ENCODE measurements at places on chromosomes 2 and 18.

- no peak for DNase-seq
Measured at GRCh38 chr18:31508781-31509180, 10.8 kb downstream of the DSG2 start.

DNA sequence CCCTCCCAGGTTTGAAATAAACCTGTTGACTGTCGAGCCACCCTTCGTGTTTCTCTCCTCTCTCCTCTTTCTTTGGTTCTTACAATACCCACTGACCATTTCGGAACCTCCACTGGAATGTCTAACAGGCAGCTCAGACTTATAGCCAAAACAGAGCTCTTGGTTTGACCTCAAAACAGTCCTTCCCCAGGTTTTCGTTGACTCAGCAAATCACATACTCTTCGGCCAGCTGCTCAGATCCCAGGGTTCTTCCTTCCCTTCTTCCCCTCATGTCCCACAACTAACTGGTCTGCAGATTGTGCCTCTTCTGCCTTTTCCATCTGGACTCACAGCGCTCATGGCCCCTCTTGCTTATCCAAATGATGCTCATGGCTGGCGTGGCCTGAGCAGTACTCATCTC is 4.7 kb downstream of the ARMC9 start:
- no peak for DNase-seq

DNA sequence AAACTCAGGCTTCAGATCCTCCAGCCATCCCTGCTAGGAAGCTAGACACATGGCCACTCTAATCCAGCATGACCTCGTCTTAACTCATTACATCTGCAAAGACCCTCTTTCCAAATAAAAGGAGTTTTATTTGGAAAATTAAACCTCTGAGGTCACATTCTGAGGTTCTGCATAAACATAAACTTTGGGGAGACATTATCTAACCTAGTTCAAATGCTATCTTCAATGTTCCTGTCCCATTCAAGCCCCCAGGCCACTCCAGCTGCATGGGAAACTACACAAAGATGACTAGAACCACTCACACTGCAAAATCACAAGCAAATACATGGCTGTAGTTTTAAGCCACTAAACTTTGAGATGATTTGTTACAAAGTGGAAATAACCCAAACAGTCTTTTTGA is 99.0 kb upstream of the RNF152 start:
- DNase-seq, result no peak

- DNase-seq, result no peak
Measured at GRCh38 chr18:48791636-48792105, 159.1 kb downstream of the SMAD7 start.

GRCh38 chr2:233218836-233219235 is 32.6 kb upstream of the ATG16L1 start:
- DNase-seq, result no peak

GRCh38 chr2:88885679-88886416 is 194.4 kb downstream of the RPIA start:
- no peak for DNase-seq

- DNase-seq, result no peak
Measured at GRCh38 chr2:224892574-224893204, 149.6 kb downstream of the DOCK10 start.

GRCh38 chr2:168552450-168552856 is 96.4 kb downstream of the CERS6 start:
- no peak for DNase-seq

- DNase-seq, result no peak
Measured at GRCh38 chr2:62287282-62287681, 91.4 kb downstream of the B3GNT2 start.

GRCh38 chr2:75208738-75209137 is 9.4 kb upstream of the TACR1 start:
- no peak for DNase-seq

GRCh38 chr2:95389245-95390119 is 13.0 kb upstream of the FAHD2A start:
- DNase-seq, result peak; percentile 64

DNA sequence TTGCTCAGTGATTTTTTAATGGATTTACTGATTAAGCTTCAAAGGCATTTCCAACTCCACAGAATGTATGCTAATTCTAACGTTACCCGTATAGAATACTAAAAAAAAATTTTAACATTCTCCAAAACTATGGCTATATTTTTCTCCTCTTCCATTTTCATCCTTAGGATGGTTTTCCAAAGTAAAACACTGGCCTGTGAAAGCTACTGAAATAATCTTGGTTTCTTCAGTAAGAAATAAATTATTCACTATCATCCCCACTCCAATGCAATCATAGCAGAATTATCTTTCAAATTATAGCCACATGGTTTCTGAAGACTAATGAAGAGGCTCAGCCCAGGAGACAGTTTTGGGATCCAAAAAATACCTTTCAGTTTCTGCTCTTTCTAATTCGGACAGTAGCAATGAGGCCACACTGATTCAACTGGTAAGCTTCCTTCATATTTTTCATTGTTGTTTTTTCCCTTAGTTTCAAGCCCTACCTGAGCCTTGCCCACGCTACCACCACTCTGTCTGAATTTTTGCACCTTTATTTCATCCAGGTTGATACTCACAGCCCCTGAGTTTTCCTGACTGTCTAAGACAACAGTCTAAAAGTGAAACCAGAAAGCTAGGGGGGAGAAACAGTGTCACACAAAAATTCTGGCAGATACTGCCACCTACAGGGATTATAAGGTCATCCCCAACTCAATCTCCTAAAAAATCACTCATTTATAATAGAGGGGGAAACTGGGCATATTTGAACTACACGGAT is 887.9 kb downstream of the NRXN1 start:
- no peak for DNase-seq

DNA sequence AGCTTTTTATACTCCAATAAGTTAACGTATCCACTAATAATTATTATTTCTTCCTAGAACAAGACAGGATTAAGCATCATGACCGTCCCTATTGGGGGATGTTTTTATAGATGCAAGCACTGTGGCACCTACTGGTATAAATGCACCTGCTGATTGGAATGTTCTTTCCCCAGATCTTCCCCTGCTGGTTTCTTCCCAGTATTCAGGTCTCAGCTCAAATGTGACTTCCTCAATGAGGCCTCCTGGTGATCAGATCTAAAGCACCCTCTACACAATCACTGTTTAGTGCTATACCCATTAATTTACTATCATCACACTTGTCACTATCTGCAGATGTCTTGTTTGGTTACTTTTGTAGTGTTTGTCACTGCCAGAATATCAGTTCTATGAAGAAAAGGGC is 3.9 kb upstream of the TYMS start:
- no peak for DNase-seq

DNA sequence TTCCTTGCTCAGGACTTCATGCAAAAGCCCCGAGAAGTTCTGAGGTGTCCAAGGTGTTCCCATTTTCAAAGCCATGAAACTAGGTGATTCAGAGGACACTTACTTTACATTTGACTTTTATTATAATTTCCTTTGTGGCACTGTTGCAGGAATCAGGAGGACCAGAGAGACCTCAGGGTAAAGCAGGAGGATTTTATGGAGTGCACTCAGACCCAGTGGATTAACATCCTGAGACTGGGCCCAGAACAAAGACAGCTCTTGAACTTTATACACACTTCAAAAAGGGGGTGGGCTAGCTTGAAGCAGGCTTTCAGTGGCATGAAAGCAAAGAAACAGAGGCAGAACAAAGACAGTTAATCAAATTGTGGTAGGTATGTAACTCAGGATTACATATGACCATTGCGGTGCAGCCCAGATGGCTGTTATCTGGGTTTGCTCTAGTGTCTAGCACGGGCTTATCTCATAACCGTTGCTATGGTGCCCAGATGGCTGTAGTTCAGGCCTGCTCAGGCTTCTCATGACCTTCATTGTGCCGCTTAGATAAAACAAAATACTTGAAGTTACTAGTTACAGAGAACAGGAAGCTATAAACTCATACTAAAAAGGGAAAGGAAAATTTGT is 39.4 kb downstream of the TMEM182 start:
- DNase-seq, result no peak

DNA sequence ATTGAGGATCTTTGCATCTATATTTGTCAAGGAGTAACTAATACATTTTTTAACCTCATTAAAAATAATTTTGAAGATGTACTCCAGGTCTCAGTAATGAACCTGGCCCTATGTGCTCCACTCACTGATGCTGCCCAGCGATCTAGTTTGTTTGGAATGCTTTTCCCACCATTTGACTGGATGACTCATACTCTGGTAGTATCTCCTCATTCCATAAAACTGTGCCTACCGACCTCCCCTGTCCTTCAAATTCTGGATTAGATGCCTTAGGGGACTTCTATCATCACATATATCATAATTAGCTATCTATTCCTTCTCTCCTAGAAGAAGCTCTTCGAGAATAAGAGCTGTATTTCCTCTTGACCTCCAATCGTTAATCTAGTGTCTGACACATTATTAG is 83.8 kb downstream of the FAM117B start:
- no peak for DNase-seq

GRCh38 chr18:77023102-77023782 is 109.3 kb downstream of the MBP start:
- no peak for DNase-seq

DNA sequence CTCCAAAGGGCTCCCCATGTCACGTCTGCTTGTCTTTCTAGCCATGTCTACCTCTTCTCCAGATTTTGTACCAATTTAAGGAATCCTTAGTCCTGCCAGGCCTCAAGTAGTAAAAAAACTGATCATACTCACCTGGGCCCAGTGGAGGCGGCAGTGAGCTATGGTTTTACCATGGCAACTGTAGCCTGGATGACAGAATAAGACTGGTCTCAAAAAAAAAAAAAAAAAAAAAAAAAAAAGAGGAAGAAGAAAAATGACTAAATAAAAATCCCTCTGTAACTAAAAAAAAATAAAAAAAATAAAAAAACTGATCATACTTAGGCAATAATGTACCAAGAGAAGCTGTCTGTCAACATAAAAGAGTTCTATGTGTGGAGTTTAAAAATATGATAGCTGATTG is 221.6 kb downstream of the NR4A2 start:
- DNase-seq, result peak; percentile 36

GRCh38 chr2:109230941-109231420 is 102.0 kb downstream of the SH3RF3 start:
- DNase-seq, result no peak

- DNase-seq, result no peak
Measured at GRCh38 chr2:46400016-46400415, 79.3 kb upstream of the TMEM247 start.

DNA sequence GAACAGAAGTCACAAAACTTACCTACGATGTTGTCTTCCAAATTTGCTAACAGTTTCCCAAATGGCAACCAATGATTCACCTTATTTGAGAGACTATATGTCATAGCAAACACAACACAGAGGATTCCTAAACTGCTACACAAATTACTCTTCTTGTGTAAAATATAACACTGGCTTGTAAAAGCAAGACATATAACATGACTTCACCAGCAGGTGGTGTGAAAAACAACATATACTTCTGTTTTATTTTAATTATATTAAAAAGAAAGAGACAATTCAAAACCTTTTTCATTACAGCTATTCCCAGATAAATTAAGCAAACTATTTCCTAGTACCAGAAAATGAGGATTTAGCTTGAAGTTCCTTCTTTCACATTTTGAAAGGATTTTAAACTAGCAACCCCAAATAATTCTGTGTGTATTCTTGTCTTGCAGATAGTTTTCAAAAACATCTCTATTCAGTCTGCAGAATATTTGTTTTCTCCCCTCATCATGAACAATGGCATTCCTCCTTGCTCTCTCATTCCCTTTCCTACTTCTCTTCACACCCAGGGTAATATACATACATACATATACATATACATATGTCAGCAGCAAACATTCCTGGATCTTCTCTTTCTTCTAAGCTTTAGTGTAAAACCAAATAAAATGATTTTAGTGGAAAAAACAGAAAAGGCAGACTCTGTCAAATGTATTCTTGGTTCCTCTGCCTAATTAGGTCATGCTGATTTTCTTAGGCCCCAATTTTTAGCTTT is 62.1 kb downstream of the SCN3A start:
- DNase-seq, result no peak

DNA sequence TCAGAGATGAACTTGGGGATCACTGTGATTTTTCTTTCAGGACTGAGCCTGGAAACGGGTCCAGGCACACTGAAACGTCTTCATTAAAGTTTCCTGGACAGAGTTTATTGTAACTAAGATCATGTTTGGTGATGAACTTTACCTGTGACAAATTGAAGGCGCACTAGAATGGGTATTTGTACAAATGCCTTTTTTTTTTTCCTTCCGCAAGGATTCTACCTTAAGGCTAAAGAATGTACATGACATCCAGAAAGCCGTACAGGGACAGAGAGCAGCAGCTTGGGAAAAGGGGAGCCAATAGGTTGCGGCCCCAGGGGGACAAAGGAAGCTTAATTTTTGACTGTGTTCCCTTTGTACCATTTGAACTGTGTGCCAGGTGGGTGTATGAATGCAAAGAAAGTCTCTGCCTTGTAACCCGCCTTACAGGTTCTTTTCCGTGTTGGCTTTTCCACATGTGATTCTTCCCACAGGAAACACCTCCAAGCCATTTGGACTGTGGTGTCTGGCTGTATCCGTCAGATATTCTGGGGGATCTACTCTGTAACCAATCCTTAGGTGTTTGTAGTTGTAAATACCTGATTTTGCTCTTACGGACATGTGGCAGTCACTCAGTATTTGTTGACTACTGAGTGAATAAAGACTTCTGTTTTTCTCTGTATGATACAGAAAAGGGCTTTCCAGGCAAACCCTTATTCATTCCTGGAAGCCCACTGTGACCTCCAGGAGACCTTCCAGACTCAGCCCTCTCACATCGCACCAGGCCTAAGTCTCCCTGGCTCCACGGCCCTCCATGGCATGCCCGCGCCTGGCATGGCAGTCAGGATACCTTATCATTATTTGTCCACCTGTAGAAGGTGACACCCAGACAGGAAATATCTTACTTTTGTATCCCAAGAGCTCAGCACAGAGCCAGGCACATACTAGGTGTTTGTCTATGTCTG is 1.1 kb downstream of the LRRFIP1 start:
- DNase-seq, result no peak

DNA sequence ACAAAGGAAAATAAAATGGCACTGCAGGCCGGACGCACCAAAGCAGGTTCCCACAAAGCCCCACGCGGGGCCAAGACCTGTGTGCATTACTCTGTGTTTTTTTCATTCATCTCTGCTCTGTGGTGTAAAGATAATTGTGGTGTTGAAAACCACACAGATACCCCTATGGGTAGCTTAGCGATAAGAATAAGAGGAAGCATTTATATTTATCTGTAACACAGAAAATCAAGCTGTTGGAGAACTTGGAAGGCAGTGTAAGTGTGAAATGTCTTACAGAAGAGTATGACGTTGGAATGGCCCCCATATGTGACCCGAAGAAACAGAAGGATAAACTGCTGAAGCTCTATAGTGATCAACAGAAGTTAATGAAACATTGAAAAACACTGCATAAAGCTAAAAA is 20.3 kb upstream of the MARCO start:
- no peak for DNase-seq

- no peak for DNase-seq
Measured at GRCh38 chr2:198438331-198438730, 633.9 kb downstream of the PLCL1 start.

Data from activated CD4-positive, alpha-beta memory T cell treated with anti-CD3 and anti-CD28 coated beads for 36 hours (primary cell).